ENCODE measurements at places on chromosomes 7 and 10.

- DNase-seq, result no peak
Observed at GRCh38 chr7:107029061-107029763, 15.3 kb upstream of the PRKAR2B start.

GRCh38 chr7:156487811-156488533 lies 152.6 kb upstream of the RNF32 start:
- DNase-seq, result no peak

- DNase-seq, result no peak
Observed at GRCh38 chr10:68496072-68496471, 24.3 kb upstream of the DNA2 start.

GRCh38 chr10:114852197-114852596 lies 30.6 kb downstream of the FHIP2A start:
- DNase-seq, result no peak

DNA sequence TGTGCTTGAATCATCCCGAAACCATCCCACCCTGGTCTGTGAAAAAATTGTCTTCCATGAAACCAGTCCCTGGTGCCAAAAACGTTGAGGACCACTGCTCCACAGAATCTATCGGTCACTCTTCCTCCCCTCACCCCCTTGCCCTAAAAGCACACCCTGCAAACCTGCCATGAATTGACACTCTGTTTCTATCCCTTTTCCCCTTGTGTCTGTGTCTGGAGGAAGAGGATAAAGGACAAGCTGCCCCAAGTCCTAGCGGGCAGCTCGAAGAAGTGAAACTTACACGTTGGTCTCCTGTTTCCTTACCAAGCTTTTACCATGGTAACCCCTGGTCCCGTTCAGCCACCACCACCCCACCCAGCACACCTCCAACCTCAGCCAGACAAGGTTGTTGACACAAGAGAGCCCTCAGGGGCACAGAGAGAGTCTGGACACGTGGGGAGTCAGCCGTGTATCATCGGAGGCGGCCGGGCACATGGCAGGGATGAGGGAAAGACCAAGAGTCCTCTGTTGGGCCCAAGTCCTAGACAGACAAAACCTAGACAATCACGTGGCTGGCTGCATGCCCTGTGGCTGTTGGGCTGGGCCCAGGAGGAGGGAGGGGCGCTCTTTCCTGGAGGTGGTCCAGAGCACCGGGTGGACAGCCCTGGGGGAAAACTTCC lies 784 bp upstream of the SERPINE1 start:
- no peak for DNase-seq

- DNase-seq, result no peak
Observed at GRCh38 chr10:124238367-124238766, 145.0 kb upstream of the CHST15 start.

- no peak for DNase-seq
Observed at GRCh38 chr7:89094269-89094668, 298.7 kb upstream of the TEX47 start.

DNA sequence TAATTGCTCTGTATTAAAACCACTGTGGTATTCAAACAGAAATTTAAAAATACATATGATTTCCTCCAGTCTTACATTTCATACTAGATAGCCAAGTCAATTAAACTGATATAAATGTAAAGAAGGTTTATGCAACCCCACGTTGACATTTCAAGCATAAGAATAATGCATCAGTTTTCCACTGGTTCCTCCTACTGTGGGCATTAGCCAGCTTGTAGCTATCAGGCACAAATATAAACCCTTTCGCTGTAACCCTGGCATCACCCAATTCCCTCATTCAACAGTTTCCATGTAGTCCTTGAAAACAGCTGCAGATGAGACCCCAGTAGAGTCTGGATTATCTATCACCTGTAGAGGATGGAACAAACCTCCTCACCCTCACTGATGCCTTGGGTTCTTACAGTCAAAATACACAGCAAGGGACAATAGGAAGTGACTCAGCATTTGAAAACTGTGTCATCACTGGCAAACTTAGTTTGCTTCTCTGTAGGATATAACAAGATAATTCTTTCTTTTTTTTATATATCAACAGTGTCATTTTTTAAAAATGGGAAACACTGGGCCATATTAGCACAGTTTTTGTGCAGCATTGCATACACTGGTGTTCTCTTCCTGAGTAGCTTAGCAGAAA lies 113.0 kb downstream of the PDE1C start:
- DNase-seq, result no peak

- DNase-seq, result no peak
Observed at GRCh38 chr10:93445978-93446720, 36.0 kb downstream of the MYOF start.

GRCh38 chr10:4051641-4052151 lies 266.7 kb upstream of the KLF6 start:
- no peak for DNase-seq

DNA sequence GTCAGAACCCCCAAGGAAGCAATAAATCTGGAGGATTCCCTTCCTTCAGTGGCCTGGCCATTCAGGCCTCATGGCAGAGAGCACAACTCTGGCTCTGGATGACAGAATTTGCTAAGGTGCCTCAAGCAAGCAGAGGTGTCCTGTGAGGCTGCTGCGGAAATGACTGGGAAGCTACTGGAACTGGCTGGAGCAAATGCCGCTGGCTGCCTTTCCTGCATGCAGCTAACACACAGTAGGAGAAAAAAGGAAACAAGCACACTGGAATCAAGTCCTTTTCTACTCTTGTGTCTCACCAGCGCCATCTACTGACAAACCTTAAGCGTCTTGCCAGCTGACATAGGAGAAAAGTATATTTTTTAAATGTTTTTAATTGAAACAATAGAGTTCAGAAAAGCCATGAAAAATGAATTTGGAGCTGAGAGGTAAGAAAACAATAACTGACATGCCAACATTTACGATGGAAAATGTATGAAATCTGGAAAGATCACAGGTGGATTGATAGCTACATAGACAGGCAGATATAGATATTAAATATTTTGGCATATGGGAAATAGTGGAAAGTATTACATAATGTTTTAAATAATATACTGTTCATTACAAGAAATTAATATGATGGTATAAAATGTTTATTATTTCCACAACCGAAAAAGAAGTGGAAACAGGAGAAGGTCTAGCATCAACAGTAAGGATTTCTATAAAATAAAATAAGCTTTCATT lies 951.6 kb downstream of the ANKRD7 start:
- DNase-seq, result peak; percentile 4

- no peak for DNase-seq
Observed at GRCh38 chr10:132900211-132900756, 42.1 kb downstream of the CFAP46 start.

DNA sequence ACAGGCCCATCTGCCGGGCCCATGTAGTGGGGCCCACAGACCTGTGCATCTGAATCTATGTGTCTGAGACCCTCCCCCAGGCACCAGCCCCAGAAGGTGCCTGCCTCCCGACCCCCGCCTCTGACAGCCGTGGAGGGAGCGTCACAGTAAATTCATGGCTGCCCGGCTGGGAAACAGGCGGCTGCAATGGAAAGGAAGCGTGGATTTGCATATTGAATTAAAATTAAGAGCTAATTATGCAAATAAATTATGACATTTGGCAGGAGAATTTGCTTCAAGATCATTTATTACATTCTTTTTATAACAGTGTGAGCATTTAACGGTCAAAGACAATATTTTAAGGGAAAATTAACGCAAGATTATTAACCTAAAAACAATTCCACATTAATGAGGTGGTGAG lies 92.3 kb downstream of the HIF1AN start:
- DNase-seq, result no peak

DNA sequence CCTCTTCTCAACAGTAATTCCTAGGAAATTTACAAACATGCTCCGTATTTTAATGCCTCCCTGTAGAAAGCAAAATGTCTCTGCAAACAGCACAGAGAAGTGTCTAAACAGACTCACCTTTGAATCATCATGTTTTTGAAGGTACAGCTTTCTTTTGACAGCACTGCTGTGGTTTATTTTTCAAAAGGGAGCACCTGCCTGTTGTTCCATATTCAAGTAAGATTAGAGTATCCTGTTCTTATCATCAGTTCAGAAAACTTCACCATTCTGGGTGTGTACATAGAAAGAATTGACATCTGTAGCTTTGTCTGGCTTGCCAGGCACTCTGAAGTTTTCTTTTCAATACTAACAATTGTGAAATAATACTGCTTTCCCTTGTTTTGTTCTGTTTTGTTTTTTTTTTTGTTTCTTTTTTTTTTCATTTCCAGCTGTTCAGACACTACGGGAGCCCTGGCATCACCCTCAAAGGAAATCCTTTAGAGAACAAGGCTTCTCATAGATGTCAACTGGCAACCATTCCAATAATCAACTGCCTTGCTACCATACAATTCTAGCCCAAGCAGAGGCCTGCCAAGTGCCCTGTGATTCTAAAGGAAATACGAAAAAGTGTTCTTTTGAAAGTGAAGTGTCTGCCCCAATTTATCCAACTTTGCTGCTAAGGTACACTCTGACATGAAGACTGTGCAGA lies 275.9 kb downstream of the PRPF18 start:
- DNase-seq, result no peak

- DNase-seq, result no peak
Observed at GRCh38 chr7:133059263-133059662, 22.6 kb downstream of the CHCHD3 start.

DNA sequence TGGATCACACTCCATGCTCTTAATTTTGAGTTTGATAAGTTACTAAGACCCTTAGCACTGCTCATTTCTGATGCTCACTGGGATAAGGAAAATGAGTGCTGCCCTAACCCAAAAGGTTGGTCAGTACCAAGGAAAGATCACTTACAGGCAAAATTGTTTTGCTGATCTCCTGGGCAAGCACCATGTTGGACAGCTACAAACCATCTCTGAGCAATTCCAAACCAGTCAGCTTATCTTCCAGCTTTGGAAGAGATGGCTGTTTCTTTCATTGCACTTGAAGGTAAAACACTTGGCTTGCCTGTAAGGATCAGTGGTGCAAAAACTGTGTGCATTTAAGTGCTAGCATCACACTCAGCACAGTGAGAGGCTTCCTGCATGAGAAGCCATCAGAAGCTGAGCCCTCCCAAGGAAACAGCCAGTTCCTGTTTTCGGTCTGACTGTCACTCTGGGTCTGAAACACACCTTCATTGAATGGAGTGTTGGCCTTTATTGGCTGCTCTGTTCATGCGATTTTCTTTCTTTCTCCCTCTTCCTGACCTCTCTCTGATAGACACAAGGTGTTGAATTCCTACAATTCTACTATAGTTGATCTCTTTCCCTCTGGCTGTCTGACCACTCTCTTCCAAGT lies 126.4 kb upstream of the GHITM start:
- DNase-seq, result no peak

DNA sequence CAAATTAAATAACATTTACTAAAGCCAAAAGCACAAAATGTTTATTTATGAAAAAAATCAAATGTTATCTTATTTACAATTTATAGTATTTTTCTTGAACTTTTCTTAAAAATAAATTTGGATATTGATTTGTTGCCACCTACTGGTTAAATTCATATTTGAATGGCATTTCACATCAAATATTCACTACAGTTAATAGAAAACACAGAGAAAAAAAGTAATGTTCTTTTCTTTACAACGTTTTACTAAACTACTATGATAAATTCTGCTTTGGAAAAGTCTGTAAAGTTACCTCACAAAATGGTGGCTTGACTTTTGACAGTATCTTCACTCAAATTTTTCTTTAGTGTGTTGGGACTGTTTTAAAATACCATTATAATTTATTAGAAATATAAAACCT lies 52.7 kb downstream of the SRPK2 start:
- no peak for DNase-seq

DNA sequence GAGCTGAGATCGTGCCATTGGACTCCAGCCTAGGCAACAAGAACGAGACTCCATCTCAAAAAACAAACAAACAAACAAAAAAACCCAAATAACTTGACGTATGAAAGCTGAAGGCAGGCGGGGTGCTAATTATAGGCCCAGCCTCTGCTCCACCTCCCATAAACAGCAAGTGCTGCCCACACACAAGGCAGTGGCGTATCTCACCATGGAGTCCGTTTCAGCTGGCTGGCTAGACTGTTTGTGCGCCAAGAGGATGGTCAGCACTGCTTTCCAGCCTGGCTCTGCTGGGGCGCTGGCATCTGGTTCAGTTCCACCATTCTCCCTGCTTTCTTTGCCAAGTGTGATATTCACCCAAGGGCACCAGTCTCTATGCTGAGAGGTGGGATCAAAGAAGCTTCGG lies 29.1 kb downstream of the ZC3HC1 start:
- no peak for DNase-seq

GRCh38 chr10:1424648-1425047 lies 312.7 kb downstream of the ADARB2 start:
- no peak for DNase-seq

- no peak for DNase-seq
Observed at GRCh38 chr10:73251683-73252444, 580 bp downstream of the MRPS16 start.

GRCh38 chr7:6480323-6480660 lies 32.5 kb upstream of the DAGLB start:
- no peak for DNase-seq

DNA sequence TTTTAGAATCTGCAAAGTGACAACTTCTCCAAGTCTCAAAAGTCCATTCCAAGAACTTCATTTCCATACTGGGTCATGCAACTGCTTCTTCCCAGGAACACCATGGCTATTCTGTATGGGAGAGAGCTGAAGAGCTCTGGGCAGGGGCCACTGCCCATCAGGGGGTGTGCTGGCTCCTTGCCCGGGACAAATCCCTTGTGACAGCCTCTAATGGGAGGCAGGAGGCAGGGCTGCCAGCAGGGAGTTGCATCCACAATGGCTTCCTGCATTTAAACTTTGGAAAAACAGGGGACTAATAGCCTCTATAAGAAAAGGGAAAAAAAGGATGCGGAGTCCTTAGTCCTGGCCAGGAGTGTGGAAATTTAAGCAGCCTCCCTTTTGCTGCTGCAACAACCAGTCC lies 18.4 kb upstream of the FRMD4A start:
- DNase-seq, result no peak

- no peak for DNase-seq
Observed at GRCh38 chr7:29360633-29361625, 166.4 kb downstream of the CHN2 start.

- no peak for DNase-seq
Observed at GRCh38 chr7:127765150-127765549, 113.2 kb downstream of the SND1 start.

DNA sequence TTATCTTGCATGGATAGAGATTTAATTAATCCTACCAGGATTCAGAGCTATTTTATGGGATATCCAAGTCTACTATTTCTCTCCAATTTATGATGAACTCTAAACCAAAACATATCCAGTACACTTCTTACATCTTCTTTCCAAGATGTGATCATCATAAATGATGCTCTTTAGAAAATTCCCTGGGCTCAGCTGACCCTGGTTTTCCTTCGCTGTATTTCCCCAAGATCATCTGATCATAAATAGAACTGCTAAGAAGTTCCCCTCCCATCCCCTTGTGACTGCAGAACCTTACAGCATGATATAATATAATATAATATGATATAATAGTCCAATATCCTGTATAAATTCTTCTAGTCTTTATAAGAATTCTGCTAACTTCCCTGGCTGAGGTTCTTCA lies 114.6 kb upstream of the LYZL2 start:
- no peak for DNase-seq
